ENCODE measurements at places on chromosomes 12 and 14.

GRCh38 chr12:81021834-81022233, 56.0 kb upstream of the ACSS3 start:
- no peak for DNase-seq

DNA sequence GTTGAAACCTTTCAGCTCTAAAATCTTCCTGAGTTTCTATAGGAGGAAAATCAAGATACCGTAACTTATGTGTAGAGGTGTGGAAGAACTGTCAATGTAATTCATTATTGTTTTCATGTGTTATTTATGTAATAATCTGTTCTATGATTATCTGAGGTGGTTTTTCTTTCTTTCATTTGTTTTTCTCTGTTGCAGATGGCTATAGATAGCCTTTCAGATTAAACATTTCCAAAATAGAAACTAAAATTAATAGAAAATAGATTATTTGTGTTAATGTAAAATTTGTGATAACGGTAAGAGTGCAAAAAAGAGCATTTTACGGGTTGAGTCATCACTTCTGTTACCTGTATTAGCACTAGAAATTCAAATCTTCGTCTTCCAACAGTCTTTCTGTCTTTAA, 128.8 kb downstream of the SYNE2 start:
- DNase-seq = no peak

DNA sequence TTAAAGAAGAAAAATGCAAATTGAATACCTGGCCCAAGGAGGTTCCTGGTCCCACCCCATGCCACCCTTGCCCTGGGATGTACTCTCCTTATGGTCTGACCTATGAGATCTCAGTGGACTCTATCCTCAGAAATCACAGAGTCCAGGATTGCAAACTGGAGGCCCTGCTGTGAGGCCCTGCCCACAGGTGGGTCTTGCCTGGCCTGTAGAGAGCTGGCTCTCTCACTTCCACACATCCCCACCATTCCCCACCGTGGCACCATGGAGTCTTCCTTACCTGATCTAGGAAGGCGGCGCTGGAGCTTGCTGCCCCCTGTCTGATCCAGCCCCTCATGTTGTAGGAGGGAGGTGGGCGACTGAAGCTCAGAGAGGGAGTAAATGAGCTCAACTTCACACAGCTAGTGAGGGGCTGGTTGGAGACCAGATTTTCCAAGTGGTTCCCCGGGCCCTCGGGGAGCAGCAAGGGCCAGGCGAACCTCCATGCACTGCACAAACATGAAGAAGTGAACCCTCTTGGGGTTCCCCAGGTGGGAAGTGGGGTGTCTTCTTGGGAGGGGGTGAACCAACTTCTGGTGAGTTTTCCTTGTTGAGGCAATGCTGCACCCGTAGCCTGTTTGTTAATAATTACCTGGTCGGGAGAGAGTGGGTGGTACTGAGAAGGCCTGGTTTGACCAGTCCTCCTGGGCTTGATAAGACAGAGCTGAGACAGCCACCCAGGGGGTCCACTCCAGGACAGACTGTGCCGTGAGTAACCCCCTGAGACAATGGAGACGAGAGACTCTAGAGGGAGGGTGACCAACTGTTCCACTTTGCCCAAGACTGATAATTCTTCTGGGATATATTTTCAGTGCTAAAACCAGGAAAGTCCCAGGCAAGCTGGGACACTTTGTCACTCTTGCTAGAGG, at the start of gene SERPINA4:
Gene SERPINA4 (plus strand): TSS at position 692 of the 905 bp plus-strand sequence. CDS start 2,041 bp downstream, outside the sequence.
- DNase-seq = no peak

DNA sequence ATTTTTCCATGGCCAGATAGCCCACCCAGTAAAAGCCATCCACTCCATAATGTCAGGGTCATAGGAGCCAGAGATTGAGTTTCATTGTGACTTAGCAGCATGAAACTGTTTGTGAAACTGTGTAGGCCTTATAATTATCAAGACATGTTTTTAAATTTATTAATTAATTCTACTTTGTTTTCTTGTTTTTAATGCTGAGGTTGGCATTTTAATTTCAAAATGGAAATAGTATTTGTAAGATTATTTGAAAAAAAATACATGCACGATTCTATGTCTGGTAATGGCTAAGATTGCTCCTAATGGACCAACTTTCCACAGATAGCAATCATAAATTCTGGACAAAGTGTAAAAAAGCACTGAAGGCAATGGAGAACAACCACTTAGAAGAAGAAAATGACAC, 67.1 kb downstream of the GPR137C start:
- no peak for DNase-seq

DNA sequence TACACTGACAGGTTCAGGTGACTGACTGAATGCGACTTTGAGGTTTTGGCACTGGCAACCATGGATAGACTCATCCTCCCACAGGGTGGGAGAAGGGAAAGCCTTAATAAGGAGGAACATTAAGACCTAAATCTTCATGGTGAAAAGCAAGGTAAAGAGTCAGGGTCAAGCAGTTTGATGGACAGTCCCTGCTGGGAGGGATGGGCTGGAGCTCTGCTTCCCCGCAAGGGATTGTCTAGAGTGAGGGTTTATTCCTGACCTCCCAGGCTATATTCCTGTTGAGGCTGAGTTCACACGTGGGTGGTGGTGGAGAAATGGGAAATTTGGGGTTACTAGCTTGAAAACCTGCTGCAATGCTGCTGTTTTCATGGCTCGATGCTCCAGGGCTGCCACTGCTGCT, 9.4 kb upstream of the STAC3 start:
- no peak for DNase-seq

GRCh38 chr14:71905860-71906259, 26.4 kb upstream of the RGS6 start:
- no peak for DNase-seq

GRCh38 chr12:2804393-2805142, 7.9 kb upstream of the ITFG2 start:
- peak; percentile 71 for DNase-seq

DNA sequence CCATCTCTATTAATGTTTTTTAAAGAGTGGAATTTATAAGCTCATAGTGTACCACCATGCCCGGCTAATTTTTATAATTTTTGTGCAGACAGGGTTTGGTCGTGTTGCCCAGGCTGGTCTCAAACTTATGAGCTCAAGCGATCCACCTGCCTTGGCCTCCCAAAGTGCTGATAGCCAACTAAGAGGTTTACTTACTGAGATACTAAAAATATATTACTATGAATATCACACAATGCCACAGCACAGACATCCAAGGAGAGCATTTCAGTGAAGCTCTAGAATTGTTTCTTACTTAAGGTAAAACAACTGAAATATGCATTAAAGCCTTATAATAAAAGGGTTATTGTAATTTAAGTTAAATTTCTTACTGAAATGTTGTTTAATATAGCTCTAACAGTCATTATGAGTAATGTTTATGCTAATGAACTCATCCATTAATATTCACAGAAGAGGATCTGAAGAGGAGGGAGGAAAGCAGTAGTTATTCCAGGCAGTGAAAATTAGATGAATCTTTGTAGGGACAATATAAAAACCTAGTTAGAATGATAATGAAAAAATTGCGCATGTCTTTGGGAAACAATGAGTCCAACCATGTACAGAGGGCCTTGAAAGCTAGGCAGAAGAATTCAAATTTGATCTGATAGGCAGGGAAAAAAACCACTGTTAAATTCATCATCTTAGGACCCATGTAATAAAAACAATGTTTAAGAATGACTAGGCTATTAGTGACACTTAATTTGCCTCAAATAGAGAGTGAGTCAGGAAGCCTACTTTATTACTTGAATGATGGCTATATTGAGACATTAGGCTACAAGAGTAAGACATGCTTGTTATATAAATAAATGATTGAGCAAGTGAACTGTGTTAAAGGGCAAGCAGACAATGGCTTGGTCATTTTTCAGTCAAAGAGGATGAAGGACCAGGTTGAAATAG, 99.2 kb downstream of the SLC41A2 start:
- no peak for DNase-seq

GRCh38 chr12:65533177-65533883, 254.8 kb downstream of the MSRB3 start:
- DNase-seq = no peak

- no peak for DNase-seq
Observed at GRCh38 chr14:87014856-87015255, 978.1 kb downstream of the GALC start.

GRCh38 chr14:22822016-22822570, 6.9 kb upstream of the SLC7A7 start:
- no peak for DNase-seq

DNA sequence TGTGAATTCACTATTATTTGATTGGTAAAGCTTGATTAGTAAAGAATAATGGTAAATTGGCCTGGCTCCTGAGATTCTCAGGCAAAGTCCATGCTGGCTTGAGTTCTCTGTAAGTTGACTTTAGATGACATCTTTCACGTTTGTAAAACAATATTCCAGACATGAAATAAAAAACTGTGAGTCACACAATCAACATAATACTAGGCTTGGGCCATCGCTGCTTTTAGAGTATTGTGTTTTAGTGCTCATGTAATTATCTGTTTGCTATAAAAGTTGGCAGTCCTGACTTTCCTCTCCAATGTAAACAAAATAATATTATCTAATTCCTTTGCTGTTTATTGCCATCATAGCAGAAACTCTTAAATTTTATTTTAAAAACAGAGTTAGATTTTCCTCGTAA, 3.9 kb upstream of the TBC1D30 start:
- DNase-seq = no peak

DNA sequence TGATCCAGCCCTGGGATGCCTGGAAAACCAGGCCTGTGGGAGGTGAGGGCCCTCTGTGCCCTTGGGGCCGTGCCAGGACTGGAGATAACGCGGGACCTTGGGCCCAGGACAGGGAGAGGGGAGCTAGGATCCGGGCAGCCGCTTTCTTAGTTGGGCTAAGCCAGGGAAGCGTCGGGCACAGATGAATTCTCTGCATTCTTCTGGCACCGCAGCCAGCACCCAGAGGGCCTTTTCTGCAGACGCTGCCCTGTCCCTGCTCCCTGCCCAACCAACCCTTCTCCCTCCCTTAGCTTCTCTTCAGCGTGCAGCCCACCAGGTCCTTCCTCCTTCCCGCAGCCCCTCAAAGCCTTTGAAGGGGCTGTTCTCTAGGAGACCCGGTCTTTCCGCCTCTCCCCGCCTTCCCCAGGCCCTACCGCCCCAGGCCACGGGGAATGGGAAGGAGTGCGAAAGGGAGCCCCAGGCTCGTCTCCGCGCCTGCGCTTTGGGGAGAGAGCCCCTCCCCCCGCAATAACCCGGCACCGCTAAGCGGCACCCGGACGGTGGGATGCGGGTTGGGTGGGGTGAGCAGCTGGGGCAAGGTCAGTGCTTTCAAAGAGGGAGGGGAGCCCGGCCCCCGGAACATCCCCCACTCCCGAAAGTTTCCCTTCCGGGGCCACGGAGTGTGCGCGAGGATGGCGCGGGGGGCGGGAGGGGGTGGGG, 663 bp downstream of the NCKAP5L start:
- DNase-seq = peak; percentile 78

GRCh38 chr12:61956545-61956944, 303.7 kb upstream of the USP15 start:
- DNase-seq = no peak

GRCh38 chr12:117501076-117501869, 139.8 kb upstream of the NOS1 start:
- no peak for DNase-seq
